ENCODE measurements at places on chromosomes 3 and 15. TPM values are rescaled to one million over a fixed set of nuclear protein-coding genes. Genes with fewer than 3 reads are reported as not detected.

The GCNT3 gene
- polyA plus RNA-seq = 0.04 TPM

The AADAC gene
- polyA plus RNA-seq = 0.94 TPM

The LEO1 gene
- polyA plus RNA-seq = 12.7 TPM

The CAND2 gene
- 10.8 TPM for polyA plus RNA-seq

The MNS1 gene
- polyA plus RNA-seq = 2.0 TPM
